ENCODE measurements at places on chromosomes 1 and 21.

GRCh38 chr1:30545365-30545764 is 178.0 kb downstream of the MATN1 start:
- DNase-seq = no peak

DNA sequence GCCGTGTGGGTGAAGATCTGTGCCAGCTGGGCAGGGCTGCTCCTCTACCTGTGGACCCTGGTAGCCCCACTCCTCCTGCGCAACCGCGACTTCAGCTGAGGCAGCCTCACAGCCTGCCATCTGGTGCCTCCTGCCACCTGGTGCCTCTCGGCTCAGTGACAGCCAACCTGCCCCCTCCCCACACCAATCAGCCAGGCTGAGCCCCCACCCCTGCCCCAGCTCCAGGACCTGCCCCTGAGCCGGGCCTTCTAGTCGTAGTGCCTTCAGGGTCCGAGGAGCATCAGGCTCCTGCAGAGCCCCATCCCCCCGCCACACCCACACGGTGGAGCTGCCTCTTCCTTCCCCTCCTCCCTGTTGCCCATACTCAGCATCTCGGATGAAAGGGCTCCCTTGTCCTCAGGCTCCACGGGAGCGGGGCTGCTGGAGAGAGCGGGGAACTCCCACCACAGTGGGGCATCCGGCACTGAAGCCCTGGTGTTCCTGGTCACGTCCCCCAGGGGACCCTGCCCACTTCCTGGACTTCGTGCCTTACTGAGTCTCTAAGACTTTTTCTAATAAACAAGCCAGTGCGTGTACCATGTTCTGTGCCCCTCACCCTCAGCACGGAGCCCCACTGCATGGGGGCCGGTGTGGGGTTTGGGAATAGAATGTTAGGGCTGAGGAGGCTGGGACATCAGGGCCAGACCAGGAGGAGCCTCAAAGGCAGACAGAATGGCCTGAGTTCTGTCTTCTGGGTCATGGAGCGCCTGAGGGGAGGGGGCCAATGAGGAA is 21.3 kb downstream of the SERINC2 start:
- no peak for DNase-seq

GRCh38 chr21:45579383-45580180 is 37.3 kb upstream of the SLC19A1 start:
- DNase-seq = peak; percentile 40

DNA sequence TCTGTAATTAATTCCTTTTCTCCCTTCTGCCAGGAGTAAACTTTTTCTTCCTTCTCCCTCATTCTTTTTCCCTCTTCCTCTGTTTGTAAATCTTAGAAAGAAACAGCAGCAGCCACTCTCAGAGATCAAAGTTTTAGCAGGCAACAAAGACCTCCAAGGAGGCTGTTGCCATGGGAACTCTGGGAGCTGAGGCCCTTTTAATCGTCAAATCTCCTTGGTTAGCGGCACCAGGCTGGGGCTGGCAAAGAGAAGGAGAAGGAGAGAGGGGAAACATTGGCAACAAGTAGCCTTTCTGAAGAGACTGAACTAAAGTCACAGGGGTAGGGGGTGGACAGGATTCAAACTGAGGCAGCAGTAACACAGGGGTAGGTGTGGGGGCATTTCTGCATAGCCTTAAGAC is 25.2 kb downstream of the ILDR2 start:
- DNase-seq = peak; percentile 84

Measured in ecto neural progenitor cell (in vitro differentiated cells).